ENCODE measurements at places on chromosomes 2 and 18.

DNA sequence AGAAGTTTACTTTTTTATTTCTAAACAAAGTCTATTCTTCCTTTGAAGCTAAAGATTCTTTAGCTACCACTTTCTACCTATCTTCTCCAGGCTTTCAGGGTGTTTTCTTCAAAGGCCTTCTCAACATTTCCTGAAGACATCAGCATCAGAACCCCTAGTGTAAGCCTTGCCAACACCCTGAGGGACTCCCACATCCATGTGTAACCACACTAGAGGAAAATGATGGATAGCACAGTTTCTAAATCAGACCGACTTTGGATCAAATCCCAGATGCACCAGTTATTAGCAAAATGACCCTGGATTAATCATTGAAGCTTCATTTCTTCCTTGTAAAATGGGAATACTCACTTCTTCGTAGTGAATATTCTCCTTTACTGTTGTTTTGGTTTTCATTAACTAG lies 4.7 kb upstream of the TTN start:
- DNase-seq: no peak

DNA sequence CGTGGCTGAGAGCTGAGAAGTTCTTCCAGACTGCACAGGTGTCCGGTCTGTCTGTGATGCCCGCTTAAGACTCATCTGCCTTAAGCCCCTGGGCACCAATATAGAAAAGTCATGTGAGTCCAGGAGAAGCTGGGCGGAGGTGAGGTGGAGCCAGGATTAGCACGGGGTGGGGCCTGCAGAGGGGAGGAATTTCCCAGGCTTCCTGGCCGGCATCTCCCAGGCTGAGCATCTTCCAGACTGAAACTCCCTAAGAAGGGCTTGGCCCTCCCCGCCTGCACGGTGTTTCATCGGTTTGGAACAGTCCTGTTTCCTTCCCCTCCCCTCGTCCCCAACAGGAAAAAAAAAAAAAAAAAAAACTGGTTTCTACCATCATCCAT lies 270.3 kb downstream of the ATAD2B start:
- DNase-seq: no peak

DNA sequence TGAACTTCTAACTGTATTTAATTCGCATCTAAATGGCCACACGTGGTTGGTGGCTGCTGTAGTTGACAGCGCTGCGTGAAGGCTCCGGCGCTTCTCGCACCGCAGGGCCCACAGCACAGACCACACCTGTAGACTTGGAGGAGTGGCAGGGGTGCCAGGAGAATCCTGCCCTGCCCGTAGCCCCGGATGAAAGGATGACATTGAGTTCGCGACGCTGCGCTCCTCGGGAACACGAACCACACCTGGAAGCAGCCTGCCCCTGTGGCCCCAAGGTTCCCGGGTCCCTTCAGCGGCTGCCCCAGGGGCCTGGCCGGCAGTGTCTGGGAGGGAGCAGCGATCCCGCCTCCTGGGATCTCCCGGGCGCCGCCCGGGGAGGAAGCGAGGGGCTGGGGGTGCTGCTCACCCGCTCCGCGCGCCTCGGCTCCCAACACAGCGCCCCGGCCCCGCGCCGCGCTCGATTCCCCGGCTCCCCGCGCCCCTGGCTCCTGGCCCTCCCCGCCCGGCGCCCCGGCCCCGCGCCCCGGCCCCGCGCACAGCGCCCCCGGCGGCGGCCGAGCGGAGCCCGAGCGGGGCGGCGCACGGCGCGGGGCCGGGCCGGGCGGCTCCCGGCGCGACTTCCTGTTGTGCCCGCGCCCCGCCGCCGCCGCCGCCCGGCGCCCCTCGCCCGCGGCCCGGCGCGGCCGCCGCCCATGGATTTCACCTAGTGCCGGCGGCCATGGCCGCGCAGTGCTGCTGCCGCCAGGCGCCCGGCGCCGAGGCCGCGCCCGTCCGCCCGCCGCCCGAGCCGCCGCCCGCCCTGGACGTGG lies at the start of gene RNPEPL1:
Gene RNPEPL1, plus strand, starts transcription at position 613 of the 806 bp plus-strand sequence. Its CDS starts 103 bp downstream, at position 716.
- DNase-seq: peak; percentile 63

DNA sequence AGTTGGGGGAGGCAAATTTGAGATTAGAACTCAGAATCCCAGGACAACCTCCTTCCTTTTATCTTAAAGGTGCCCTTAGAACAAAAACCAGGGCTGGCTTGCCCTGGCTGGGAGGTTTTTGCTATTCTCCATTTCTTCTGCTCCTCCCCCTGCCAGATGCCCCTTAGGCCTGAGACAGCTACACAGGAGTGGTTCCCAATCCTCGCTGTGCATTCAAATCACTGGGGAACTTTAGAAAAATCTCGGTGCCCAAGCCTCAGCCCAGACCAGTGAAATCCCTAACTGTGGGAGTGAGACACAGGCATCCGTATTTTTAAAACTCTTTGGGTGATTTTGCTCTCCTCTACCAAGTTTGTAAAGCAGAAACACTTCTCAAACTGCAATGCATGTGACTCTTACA lies 38.8 kb downstream of the LBH start:
- DNase-seq: no peak

DNA sequence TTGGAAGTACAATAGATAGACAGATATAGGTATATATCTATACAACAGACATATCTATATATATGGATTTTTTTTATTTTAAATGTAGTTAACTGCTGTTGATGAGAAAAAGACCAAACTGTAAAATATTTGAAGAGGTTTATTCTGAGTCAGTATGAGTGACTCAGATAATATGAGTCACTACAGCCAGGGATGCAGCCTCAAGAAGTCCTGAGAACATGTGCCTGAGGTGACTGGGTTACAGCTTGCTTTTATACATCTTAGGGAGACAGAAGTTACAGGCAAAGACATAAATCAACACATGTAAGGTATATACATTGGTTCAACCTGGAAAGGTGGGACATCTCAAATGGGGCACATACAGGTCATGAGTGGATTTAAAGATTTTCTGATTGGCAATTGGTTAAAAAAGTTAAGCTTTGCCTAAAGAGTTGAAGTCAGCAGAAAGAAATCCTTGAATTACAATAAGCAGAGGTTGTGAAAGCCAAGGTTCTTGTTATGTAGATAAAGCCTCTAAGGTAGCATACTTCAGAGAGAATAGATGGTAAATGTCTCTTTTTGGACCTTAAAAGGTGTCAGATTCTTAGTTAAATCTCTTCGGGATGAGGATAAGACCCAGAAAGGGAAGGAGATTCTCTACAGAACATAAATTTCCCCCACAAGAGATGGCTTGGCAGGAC lies 149.9 kb downstream of the RBM43 start:
- no peak for DNase-seq

DNA sequence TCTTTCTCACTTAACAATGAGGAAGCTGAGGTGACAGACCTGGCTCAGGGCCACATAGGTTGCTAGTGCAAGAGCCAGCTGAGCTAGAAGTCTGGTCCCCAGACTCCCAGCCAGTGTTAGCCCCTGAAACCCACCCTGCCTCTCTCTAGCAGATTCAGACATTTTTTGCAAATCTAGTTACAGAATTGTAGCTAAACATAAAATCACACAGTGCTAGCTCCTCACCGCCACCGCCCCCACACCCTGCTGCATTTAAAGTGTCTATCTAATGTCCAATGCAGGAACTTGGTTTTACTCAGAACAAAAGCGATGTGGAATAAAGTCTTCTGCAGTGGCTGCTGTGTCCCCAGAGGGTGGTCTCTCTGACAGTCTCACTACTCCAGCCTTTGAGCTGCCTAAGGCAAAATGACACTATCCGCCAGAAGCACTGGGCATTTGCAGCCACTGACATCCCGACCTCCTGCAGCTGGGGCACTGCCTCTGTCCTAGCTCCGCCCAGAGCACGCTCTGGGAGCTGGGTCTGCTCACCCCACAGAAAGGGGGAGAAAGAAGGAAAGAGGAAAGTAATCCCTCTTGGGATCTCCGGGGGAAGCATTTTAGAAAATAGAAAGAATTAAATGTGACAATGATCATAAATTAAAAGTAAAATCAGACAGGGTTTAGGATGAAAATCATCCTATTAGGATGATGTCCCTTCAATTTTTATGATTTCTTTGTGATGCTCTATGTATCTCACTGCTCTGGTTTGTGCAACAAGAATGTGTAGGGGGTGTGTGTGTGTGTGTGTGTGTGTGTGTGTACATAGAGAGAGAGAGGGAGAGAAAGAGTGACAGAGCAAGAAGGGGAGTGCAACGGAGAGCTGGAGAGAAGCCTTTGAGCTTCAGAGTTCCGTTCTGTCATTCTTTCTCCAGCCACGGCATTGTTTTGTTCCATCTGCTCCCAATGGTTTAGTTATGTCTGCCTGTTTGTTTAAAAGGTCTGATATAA lies 50.5 kb upstream of the ST8SIA3 start:
- no peak for DNase-seq

All from activated B cell treated with CpG ODN at 0.5 μM for 24 hours (primary cell).